NB4 (cell line): ENCODE measurements at places on chromosomes 3 and 15.

- DNase-seq, result no peak
These were observed 17.5 kb downstream of the SLC12A8 start for GRCh38 chr3:125194849-125195601.

DNA sequence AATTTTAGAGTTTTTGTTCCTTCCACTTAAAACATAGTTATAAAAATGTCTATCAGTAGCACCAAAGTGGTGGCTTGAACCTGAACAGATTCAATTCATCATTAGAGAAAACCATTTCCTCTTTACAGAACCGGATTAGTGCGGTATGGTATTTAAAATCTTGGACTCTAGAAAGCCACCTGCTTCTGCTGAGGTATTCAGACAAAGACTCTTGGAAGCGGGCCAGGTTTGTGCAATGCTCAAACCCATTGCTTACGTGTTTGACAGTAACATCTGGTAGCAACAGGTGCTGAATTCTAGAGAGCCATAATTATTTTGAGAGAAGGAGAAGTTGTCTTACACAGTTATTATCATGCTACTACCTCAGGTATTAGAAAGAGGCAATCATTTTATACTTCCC, 290.5 kb downstream of the NAALADL2 start:
- no peak for DNase-seq

DNA sequence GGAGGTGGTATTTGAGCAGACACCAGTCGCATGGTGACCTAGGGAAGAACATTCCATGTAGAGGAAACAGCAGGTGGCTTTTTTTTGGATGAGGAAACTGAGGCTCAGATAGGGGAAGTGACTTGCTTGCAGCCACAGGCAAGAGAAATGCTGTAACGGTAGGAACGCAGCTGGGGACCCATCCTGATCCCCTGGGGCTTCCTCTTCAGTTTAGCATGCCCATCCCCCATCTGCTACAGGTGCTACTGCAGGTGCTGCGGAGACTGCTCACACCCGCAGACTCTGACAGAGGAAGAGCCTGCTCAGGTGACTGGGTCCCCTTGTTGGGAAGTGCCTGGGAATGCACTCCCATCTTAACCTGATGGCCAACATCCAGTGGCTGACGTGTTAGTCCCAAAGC, 55.4 kb upstream of the SEC13 start:
- DNase-seq, result no peak

- DNase-seq, result no peak
These were observed 84.7 kb downstream of the NCEH1 start for GRCh38 chr3:172626021-172626640.

- peak; percentile 25 for DNase-seq
These were observed 1.2 kb downstream of the IFT122 start for GRCh38 chr3:129441215-129441614.

DNA sequence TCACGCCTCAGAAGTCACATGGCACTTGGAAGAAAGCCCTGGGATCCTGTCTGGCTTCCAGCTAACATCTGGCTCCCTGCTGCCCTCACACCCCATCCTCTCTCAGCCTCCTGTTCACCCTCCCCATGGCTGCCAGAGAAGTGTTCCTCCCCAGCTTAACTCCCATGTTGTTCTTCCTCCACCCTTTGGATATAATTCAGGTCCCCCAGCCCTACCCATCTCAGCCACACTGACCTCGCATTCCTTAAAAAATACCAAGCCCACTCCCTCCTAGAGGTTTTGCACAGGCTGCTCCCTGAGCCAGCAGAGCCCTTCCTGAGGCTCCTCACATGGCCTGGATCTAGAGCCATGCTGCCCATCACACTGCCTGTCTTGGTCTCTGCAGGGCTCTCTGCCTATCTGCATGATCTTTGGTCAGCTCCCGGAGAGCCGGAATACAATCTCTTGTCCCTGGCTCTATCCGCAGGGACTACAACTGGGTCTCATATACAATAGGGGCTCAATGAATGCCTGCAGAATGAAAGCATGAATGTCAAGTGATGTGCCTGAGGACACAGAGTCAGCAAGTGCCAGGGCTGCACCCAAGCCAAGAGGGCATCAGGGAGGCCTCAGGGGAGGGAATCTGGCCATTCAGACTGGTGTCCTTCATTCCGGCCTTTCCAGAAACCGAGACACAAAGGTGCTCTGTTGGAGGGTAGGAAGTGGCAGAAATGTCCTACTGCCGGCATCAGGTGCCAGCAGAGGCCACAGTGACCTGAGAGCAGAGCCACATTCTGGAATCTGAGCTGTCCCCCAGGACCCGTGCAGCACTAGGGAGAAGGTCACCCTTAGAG, 3.8 kb upstream of the TKT start:
- no peak for DNase-seq
